ENCODE measurements at places on chromosomes 16 and 17.
A peak's percentile ranks its signal among the peaks of the same experiment; 100 is the strongest.

- peak; percentile 60 for DNase-seq
Measured at GRCh38 chr17:48543854-48544348, 1.0 kb downstream of the HOXB2 start.

DNA sequence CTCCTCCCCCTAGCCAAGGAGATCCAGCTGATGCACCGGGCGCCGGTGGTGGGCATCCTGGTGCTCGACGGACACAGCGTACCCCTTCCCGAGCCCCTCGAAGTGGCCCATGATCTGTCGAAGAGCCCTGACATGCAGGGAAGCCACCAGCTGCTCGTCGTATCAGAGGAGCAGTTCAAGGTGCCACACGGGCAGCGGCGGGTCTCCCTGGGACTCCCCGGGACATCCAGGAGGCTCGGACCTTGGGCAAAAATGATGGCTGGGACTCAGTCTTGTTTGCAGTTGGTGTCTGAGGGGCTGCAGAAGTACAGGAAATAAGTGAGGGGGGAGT lies 15.8 kb upstream of the MYO15B start:
- no peak for DNase-seq

- DNase-seq: no peak
Measured at GRCh38 chr17:59327981-59328290, 3.5 kb upstream of the YPEL2 start.

- DNase-seq: no peak
Measured at GRCh38 chr17:43438626-43439025, 39.8 kb downstream of the ARL4D start.
